Activated T-helper 2 cell treated with anti-CD3 and anti-CD28 coated beads, Interferon-gamma antibody, Interleukin-2, Interleukin-4, amounts not matched to agents 10 μg/mL and 5 μg/mL and 100 μg/mL, durations not matched to agents 14 hours and 24 hours and 36 hours (primary cell): ENCODE measurements at places on chromosomes 2 and 18.

GRCh38 chr2:234955971-234956509, 4.2 kb downstream of the SH3BP4 start:
- no peak for DNase-seq

DNA sequence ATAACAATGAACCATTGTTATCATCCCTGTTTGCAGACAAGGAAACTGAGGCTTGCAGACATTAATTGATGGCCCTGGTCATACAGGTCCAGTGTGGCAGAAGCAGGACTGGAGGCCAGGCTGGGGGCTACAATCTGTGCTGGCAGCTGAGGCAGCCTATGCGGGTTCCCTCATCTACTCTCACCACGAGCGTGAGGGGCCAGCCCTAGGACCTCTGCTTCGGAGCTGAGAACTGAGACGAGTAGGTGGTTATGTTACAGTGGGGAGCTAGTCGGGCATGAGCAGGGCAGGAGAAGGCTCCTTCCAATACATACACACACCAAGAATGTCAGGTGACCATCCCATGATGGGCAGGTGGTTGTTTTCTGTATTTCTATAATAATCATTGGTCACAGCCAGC, 82.2 kb upstream of the ASB18 start:
- DNase-seq: no peak

- no peak for DNase-seq
Measured at GRCh38 chr18:6590326-6590725, 139.2 kb upstream of the ARHGAP28 start.

GRCh38 chr2:127639111-127639474, 6.9 kb upstream of the GPR17 start:
- DNase-seq: no peak

DNA sequence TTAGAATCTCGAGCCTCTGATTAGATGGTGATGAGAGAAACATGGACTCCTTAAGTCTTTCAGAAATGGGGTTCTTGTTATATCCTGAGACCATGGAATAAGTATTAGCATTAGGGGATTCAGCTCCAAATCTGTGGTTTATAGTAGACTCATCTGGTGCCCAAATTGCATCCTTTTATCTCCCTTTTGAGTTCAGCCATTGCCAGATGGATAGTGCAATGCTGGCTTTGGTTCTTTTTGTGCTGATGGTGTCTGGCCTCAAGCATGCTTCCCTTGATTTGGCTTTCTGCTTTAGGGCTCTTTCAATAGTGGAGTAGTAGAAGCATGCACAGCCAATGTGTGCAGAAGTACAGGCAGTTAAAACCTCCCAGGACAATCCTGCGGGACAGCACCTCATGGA, 306.4 kb downstream of the TSN start:
- no peak for DNase-seq

- no peak for DNase-seq
Measured at GRCh38 chr2:216546641-216547403, 48.2 kb downstream of the RPL37A start.

GRCh38 chr2:74357627-74358026, 14.4 kb upstream of the SLC4A5 start:
- no peak for DNase-seq

DNA sequence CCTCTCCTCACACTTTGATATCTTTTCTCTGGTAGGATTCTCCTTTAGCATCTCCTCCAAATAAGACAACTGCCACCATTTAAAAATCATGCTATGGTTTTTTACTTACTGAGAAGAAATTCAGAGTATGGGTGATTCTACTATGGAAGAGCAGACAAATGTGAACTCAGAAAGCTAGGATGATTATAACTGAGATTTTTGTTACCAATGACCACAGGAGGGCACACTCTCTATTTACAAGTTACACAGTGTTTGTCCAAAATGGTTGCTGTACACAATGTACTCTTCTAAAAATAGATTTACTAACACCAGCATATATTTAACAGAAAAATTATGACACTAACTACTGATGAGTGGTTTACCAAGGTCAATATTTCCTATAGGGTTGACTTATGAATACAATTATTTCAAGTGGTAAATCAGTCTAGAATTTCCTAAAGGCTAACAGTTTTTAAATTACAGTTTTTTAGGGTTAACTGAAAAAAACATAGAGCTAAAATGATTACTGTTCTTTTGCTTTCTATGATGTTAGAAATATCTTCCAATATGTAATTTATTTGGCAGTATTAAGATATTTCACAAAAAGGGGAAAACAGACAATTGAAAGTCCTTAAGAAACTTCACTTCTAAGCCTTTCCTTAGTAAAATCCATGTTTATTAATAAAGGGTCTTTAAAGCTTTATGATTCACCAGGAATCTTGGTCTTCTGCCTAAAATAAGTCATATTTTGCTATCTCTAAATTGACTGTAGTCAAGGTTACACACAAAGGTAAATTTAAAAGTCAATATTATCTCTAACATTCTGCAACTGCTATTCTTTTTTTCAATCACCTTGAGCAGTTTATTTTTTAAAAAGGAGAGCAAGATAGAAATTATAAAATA, 57.2 kb downstream of the MAP4K3 start:
- no peak for DNase-seq

- DNase-seq: no peak
Measured at GRCh38 chr2:170819680-170820664, 3.3 kb downstream of the GAD1 start.

DNA sequence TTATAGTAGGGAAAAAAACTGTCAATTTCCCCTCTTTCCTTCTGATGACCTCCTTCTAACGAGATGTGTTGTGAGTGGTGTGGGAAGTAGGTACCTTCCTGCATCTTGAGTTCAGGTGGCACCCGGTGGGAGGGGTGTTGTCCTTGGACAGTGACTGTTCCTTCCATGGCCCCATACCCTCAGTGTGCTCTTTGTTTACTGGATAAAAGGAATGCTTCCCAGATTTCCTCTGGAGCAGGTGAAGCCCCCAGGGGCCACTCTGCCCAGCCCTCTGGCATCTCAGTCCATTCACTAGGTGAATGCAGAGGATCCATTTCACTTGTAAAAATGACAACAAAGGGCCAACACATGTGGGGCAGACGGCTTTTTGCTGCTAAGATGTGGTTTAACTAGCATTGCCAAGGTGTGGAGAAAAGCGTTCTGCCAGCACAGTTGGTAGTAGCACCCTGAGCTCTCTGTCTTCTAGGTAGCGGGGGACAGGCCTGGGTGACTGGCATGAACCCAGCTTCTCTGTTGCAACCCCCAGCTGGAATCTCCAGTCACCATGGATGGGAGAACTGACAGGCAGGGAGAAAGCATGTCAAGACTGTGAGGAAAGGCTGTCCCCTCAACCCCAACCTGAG, 6.9 kb downstream of the GDF7 start:
- no peak for DNase-seq

GRCh38 chr2:154402213-154402612, 296.3 kb upstream of the KCNJ3 start:
- no peak for DNase-seq

GRCh38 chr2:37858400-37858711, 66.7 kb upstream of the RMDN2 start:
- no peak for DNase-seq

DNA sequence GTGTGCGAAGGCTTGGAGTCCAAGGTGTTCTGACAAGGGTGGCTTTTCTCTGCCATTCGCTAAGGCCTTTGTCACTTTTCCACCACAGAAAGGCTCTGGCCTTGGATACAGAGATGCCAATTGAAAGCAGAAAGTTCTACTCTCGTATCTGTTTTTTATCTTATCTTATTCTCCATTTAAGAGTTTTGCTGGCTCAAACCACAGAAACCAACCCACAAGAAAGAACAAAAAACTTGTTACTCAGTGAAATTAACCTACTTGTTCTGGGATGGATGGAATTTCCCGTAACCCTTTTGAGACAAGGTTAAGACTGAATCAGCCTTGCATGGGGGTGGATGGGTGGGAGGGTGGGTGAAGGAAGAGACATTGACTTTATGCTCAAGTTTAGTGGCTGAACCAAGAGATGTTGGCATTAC, 221.7 kb downstream of the CDH20 start:
- DNase-seq: no peak

DNA sequence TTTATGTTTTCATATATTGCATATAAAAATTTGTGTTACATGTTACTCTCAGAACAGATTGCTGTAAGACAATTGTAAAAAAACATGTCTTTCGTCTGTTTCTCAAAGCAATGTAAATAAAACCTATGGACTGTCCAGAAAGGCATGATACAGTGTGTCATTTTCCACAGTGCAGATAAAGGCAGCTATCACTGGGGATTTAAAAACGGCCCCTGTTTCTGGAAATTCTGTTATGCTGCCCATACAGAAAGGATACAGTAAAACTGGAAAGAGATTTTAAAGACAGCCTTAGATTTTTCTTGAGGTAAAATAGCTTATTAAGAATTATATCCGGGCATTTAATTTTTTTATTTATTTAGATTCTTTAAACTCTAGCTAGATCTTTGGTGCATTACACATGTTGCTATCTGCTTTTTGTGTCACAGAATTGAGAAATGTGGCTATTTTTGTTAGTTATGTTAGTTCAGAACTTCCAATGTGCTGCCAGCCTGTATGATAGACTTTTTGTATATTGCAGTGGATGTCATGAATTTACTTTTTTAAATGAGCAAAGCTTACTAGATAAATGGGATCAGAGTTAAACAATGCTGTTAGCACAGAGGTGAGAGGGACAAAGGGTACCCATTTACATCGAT, 859 bp upstream of the INO80D start:
- DNase-seq: no peak

DNA sequence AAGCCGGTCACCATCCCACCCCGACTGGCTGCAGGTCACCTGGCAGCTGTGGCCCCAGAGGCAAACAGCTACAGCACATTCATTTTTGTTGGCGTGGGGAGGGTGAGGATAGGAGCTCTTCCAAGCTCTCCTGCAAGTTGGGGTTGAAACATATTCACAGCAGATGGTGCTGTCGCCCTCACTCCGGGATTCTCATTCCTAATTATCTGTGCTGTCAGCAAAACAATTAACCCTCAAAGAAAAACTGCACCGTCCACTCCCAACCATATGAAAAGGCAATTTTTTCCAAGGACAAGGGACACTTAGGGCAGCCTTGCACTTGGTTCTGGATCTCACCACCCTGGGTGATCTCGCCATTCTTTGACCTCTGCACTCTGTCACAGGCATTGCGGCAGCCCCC, 68.6 kb downstream of the ZBTB7C start:
- DNase-seq: no peak

DNA sequence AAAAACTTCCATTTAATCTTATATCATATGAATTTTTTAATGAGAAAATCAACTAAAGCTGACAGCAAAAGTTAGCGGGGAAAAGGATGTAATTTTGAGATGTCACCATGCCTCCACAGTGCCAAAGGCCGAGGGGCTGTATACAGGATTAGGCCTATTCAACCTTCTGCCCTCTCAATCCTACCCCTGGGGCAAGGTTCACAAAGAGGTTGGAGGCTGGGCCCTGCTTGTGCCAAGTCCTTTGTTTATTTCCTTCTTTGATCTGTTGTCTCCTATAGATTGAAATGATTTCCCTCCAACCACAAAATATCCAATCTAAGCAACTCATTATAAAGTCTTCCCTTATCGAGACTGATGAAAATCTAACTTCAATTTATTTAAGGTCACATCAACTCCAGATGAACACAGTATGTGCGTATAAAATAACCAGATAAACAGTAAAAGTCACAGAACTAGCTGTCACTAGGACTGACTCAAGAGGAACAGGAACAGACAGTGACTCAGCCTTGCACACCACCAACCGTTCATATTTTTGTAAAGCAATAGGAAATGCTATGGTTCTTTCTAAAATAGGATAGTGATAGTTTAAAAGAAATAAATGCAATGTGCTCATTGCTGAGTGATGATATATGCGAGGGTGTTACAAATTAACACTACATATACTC, 95.8 kb downstream of the SLC25A12 start:
- DNase-seq: no peak

DNA sequence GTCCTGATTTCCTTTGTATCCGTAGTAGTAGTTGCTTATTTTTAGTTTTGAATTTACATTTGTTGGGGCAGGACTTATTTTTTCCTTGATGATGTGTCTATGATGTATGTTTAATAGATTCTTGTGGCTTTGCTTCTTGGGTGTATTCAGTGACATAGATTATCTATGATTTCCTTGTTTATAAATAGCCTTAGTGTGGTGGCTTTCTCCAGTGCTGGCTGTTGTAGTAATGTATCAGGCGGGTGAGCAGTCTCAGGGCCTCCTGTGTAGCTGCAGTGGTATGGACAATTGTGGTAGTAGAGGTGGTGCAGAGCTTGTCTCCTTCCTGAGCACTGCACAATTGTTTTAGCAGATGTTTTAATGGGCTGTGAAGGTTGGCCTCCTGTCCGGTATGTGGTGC, 60.5 kb downstream of the SMCHD1 start:
- DNase-seq: no peak

GRCh38 chr2:202141329-202141947, 68.4 kb downstream of the KIAA2012 start:
- DNase-seq: no peak

GRCh38 chr2:67835266-67835665, 227.5 kb downstream of the C1D start:
- DNase-seq: no peak

DNA sequence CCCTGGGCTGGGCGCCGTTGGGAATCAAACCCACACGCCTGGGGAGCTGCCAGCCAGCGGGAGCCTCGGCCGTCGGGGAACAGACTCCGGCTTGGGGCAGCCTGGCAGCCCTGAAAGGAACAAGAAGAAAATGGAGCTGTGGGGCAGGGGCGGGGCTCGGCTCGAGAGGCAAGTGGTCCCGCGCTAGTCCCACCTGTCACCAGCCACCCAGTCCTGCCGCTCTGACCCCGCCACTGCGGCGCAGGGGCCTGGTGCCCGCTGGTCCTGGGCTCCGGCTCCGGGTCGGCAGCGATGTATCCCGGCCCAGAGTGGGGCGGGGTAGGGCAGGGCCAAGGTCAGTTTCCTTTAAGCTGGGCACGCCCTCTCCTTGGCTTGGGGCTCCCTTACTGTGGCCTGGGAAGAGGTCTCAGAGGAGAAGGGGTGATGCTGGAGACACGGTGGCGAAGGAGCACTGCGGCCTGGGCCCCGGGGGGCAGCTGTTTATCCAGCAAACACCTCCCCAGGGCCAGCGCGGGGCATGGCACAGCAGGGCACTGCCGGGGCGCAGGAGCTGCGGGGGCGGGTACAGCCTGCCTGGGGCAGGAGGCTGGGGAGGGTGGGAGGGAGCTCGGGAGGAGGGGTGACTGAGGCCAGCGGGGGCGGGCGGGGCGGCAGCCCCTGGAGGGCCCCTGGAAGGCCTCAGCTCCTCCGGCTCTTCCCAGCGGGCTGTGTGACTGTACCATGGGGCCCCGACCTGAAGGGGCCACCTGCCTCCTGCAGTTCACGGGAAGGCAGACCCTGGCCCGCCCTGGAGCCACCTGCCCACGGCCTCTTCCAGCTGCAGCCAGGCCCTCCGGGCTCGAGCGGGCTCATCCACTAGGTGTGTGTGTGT, 15.6 kb downstream of the ODC1 start:
- DNase-seq: no peak

- no peak for DNase-seq
Measured at GRCh38 chr2:179877601-179878364, 16.4 kb upstream of the ZNF385B start.

- DNase-seq: no peak
Measured at GRCh38 chr2:20925265-20925889, 102.5 kb upstream of the LDAH start.

GRCh38 chr2:147096671-147097070, 748.2 kb upstream of the ACVR2A start:
- DNase-seq: no peak

GRCh38 chr2:159192371-159192918, 94.1 kb downstream of the WDSUB1 start:
- no peak for DNase-seq

GRCh38 chr2:75580156-75580555, 19.4 kb upstream of the EVA1A start:
- no peak for DNase-seq
